ENCODE measurements at places on chromosomes 2 and 18. TPM values are rescaled to one million over a fixed set of nuclear protein-coding genes. Genes with fewer than 3 reads are reported as not detected.

DNA sequence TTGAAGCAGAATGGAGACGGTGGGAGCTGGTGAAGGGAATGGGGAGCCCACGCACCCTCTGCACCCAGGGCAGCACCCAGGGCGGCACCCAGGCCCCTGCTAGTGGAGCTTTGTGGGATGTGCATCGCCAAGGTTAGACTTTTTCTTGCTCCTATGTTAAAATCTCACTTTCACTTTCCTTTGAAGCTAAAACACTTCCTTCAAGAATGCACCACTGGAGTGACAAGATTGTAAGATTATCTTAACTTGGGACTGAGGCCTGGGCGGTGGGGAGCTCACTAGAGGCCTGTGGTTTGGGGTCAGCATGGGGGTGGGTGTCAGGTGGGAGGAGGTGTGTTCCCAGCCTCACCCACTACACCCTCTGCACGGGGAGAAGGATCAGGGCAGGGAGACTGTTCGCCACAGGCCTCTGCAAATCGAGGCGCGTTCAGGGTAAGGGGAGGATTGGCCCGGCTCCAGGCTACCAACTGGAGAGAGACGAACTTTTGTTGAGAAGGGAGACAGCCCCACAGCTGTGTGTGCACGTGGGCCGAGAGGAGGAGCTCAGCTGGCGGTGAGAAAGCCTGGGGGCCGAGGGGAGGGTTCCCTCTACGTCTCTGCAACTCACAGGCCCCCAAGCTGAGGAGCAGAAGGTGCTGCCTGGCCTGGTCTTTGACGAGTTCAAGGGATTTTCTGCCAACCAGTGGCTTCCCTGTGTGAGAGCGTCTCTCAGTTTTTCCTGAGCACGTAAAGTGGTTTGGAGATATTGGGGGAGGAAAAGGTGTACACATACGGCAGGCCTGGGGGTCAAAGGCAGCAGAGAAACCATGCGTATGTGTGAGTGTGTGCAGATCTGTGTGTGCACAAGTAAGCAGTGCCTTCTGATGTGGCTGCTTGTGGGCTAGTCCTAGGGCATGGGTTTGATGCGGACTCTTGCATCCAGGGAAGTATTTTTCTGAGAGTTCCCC, 147.7 kb downstream of the KLHL29 start:
- no peak for DNase-seq

DNA sequence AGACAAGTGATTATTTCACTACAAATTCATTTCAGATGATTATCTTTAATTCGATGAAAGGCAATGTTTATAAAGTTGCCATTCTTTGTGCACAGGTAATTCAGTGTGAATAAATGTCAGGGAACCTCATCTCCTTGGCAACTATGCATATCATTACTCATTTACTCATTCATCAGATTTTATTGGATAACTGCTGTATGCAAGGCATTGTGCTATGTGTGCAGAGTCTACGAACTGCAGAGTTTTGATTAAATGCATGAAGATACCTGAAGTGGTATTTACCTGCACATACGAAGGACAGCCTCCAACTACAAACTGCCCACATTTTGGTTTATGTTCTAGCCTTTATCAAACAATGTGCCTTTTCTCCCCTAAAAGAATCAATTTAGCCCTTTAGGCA, 3.5 kb downstream of the RND3 start:
- no peak for DNase-seq

DNA sequence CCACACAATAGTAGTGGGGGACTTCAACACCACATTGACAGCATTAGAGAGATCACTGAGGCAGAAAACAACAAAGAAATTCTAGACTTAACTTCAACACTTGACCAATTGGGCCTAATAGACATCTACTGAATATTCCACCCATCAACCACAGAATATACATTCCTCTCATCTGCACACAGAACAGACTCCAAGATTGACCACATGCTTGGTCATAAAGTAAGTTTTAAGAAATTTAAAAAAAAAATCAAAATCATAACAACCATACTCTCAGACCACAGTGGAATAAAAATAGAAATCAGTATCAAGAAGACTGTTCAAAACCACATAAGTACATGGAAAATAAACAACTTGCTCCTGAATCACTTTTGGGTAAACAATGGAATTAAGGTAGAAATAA, 9.0 kb upstream of the FLACC1 start:
- no peak for DNase-seq

- DNase-seq: no peak
Observed at GRCh38 chr2:48717846-48718245, 37.7 kb downstream of the LHCGR start.

DNA sequence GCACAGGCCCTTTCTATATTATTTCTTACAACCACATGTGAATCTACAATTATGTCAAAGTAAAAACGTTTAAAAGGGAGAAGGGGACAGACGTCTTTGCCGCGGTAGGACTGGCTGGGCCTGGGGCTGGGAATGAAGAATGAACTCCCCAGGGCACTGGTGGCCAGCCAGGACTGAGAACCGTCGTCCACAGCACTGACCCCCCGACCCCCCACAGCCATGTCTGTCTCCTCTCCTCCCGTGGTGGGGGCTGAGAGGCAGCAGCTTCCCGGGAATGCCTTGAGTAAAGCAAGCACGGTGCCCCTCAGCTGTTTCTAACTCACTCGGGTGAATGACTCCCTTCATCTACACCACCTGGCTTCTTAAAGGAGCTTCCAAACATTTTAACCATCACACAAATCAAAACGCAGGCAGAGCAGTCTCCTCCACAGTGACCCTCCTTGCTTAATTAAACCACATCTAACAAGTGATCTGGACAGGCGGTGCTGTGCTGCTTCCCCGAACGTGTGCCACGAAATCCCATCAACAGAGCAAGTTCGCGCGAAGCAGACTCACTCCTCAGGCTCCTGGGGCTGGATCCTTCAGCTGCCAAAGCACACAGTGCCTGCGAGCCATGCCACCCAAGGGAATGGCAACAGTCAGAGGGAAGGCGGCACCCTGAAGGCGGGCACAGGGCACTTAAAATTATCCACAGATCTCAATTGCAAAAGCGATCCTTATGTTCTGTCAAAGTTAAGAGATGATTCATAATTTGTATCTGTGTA, 217.7 kb downstream of the EIPR1 start:
- DNase-seq: no peak

GRCh38 chr2:187194049-187194448, 254.0 kb downstream of the CALCRL start:
- DNase-seq: no peak

GRCh38 chr2:218125095-218125494, 733 bp upstream of the CXCR2 start:
- no peak for DNase-seq

DNA sequence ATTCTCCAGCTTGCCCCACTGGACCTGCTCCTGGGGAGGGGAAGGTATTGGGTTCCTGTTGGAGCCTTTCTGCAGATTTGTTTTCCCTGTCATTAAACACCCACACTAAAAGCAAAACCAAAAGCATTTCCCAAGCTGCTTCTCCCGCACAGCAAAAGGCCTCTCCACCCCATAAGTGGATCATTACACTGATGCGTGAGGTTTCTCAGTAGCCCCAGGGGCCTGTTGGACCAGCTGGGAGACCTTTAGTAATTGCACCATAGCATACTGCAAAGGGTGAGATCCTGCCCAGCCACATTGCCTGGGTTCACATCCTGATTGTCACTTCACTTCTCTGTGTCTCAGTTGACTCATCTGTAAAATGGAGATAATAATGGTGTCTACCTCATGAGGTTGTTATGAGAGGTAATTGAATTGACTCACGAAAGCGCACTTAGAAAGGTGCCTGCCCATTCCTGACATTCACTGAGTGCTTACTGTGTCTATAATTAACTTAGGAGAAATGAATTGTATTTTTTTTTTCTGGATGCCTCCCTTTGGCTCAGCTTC, 43.9 kb downstream of the TOGARAM2 start:
- no peak for DNase-seq

DNA sequence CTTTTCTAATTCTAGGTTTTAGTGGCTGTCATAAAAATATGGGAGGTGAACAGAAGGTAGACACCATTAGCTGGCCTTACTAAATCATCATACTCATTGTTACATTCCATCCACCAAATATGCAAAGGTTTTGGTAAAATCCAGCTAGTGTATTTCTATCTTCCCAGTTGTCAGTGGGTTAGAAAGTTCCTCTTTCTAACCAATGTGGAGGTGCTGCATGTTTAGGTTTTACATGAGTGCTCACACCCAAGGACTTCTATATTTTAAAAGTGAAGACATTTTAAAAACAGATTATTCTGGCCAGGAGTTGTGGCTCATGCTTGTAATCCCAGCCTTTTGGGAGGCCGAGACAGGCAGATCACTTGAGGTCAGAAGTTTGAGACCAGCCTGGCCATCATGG, 5.9 kb downstream of the ALPP start:
- DNase-seq: no peak

DNA sequence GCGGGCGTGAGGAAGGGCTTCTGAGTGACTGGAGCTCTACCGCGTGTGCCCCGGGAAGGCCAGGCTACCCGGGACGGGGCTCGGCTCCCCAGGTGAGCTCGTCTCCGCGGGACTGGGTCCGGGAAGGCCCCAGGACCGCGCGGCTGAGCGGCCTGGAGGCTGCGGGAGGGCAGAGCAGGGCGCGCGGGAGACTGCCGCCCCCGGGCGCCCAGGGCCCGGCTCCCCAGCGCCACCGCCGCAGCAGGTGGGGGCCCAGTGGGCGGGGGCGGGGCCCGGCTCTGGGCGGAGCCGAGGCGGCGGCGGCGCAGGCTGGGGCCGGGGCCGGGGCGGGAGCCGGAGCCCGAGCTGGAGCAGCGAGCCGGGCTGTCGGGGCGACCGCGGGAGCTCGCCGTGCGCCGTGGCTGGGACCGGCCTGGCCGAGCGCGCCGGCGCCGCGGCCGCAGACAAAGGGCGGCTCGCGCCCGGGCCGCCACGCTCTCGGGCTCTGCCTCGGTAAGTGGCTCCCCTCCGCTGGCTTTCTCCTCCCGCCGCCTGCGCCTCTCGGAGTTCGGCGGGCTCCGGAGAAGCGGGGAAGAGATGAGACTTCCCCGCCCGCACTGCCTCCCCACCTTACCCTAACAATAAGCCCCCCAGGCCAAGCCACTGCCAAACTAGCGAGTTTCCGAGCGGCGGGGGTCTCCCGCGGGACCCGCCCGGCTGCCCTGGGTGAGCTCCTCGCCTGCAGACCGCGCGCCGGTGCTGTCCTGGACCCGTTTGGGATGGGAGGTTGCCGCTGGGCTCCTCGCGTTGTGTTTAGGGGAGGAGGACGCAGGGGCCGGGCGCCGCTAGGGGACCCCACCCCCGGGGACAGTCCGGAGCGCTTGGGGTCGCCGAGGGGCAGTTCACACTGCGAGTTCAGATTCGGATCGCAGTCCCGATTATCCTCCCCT, at the start of gene MAPK4:
Gene MAPK4 (plus strand): TSS at position 336 of the 929 bp plus-strand sequence. CDS start 103,872 bp downstream, outside the sequence.
- peak; percentile 81 for DNase-seq

DNA sequence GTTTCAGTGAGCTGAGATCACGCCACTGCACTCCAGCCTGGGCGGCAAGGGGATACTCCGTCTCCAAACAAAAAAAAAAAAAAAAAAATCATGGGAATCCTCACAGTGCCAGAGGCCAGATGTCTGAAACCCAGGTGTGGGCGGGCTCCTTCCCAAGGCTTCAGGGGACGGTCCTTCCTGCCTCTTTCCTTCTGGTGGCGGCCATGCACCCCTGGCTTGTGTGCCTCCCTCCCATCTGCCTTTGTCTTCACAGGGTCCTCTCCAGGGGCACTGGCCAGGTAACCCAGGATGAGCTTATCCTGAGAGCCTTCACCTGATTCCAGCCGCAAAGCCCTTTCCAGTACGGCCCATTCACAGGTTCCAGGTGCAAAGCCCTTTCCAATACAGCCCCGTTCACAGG, 40.9 kb upstream of the GPC1 start:
- DNase-seq: no peak

- DNase-seq: no peak
Observed at GRCh38 chr18:13279181-13280069, 60.9 kb downstream of the LDLRAD4 start.

GRCh38 chr18:76459687-76460350, 35.2 kb downstream of the ZNF516 start:
- DNase-seq: no peak

- no peak for DNase-seq
Observed at GRCh38 chr18:35430721-35431373, 53.7 kb upstream of the ZNF396 start.

- no peak for DNase-seq
Observed at GRCh38 chr2:206336861-206337260, 62.4 kb downstream of the ZDBF2 start.

DNA sequence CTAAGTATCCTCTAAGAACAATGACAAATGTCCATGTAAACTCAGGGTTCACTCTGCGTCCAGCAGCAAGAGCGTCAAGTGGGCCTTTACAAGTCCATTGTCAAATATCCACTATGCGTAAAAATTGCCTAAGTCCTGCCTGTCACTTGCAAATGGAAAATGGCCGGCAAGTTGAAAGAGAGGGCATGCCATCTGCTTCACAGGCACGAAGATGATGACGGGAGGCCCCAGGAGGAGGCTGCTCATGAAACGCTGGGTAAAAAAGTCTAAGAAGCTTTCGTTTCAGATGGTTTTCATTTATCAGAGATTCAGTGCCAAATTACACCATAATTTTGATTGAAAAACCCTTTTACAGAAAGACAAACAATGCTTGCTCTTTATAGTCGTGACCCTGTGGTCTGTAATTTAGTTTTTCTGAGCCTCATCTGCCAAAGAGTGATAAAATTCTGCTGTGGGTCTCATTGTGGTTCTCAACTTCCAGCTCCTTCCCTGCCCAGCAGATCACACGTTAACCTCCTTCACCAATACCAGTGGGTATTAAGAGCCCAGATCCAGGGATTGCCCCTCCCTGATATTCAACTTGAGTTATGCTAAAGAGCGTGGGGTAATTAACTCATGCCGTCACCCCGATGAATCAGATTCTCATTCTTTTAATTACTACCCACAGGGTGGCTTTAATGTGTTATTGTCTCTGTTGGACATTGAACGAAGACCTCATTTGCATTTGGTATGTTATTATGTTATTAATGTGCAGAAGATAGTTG, 160.2 kb upstream of the ALKAL2 start:
- DNase-seq: no peak

- DNase-seq: no peak
Observed at GRCh38 chr2:15733867-15734673, 142.4 kb downstream of the DDX1 start.

- no peak for DNase-seq
Observed at GRCh38 chr2:104939570-104940217, 85.8 kb downstream of the POU3F3 start.

The ARHGAP15 gene
- 2.9 TPM for total RNA-seq

The DSC1 gene
- not detected for total RNA-seq

The RASGRP3 gene
- 9.3 TPM for total RNA-seq

The COBLL1 gene
- total RNA-seq: 32.2 TPM

The UGT1A8 gene
- not detected for total RNA-seq

The COL5A2 gene
- total RNA-seq: 35.2 TPM

The MREG gene
- 8.8 TPM for total RNA-seq

The CABYR gene
- total RNA-seq: 21.6 TPM

The TRPM8 gene
- 0.54 TPM for total RNA-seq

The AQP12A gene
- not detected for total RNA-seq
